Naive thymus-derived CD4-positive, alpha-beta T cell (primary cell): ENCODE measurements at places on chromosomes 4 and X. TPM values are rescaled to one million over a fixed set of nuclear protein-coding genes. Genes with fewer than 3 reads are reported as not detected.

DNA sequence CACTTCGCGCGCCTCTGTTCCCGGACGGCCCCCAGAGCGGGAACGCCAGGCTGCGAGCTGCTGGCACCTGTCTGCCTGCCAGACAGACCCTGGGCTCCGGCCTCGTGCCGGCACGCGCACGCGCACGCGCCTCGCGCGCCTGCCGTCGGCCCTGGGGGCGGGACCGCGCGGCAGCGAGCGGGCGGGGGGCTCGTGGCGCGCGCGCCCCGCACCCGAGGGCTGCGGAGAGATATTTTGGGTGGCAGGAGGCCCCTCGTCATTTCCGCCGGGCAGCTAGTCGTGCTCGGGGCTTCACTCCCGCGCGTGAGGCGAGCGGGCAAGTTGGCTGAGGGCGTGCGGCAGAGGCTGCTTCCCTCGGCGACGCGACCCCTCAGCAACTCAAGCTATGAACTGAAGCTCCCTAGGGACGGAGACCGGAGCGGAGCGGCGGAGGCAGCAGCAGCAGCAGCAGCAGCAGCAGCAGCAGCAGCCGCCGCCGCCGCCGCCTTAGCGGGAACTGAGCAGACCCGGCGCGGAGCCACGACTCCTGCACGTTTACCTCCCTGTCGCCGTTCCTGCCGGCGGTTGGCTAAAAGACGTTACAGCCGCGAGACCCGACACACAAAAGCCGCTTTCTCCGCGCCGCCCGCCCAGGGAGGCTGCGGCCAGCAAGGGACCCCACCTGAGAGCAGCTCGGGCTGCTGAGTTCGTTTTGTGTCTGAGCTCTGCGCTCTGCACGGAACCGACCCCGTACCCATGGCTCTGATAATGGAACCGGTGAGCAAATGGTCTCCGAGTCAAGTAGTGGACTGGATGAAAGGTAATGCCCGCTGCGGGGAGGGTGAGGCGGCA is at the start of gene CNKSR2:
CNKSR2 (plus strand) TSS at position 256 of the 831 bp plus-strand sequence; CDS start at position 736, 480 bp downstream.
- peaks cover 11% of the 10 kb centered on the region for H3K36me3 ChIP-seq
- H3K27ac ChIP-seq: peak within 1 kb of the TSS; percentile 70
- peaks cover 7% of the 10 kb centered on the region for H3K4me1 ChIP-seq

GRCh38 chrX:55522596-55523276 is 33.1 kb upstream of the USP51 start:
- no peaks in the 10 kb centered on the region for H3K4me1 ChIP-seq
- H3K27me3 ChIP-seq: no peaks in the 10 kb centered on the region
- no peak overlapping the region for H3K4me3 ChIP-seq
- no peak overlapping the region for H3K27ac ChIP-seq

DNA sequence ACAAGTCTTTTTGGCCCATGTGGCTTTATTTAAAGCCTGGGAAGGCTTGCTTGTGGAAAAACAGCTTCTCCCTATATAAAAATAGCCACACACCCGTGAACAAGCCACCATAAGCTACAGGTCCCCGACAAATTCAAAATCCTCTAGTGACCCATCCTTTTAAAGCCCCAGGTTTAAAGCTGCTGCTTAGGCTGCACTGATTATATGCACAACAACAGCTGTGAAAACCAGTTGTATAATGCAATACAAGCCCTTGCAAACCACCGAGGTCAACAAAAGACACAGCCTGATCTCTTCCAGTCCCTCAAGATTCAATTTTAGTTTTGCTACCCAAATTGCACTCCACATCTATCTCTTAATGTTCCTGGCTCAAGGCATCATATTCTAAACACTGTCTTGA is 186.0 kb upstream of the WDFY3 start:
- DNase-seq: no peak
- no peaks in the 10 kb centered on the region for H3K4me1 ChIP-seq
- H3K27ac ChIP-seq: no peak overlapping the region
- no peaks in the 10 kb centered on the region for H3K36me3 ChIP-seq

DNA sequence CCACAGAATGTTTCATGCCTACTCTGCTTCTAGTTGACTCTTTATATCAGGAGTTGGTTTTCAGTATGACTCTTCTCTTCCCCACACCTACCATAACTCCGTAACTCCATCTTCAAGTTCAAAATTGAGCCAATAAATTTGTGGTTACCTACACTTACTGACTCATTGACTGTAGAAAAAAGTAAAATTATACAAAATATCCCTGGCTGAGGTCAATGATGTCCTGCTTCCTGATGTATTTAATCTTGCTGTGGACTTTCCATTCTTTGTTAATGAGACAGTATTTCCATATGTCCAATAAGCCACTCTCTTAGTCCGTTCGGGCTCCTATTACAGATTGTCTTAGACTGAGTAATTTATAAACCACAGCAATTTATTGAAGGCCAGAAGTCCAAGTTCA is 9.9 kb upstream of the NLGN4X start:
- no peaks in the 10 kb centered on the region for H3K27me3 ChIP-seq
- no peak for DNase-seq
- H3K36me3 ChIP-seq: no peaks in the 10 kb centered on the region
- H3K4me3 ChIP-seq: no peak overlapping the region
- H3K4me1 ChIP-seq: no peaks in the 10 kb centered on the region

DNA sequence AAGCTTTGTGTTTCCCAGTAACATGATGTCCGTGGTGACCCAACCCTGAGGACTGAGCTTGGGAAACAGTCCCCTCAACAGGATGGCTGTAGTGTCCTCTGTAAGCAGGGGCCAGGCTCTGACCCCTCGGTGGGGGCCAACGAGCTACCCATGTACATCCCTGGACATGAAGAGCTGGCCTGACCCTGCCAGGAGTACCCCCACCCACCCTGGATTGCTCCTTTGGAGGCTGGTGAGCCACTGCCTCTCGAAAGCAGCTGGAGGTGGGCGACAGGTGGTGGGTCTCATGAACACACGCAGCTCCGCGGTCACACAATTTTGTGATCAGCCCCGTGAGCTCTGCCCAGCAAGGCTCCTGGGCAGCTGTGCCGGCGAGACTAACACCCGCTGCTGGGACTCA is 33.5 kb downstream of the NSG1 start:
- H3K27ac ChIP-seq: no peak overlapping the region
- peaks cover 59% of the 10 kb centered on the region for H3K36me3 ChIP-seq
- H3K27me3 ChIP-seq: no peaks in the 10 kb centered on the region

GRCh38 chr4:26199596-26199995 is 121.2 kb upstream of the RBPJ start:
- H3K36me3 ChIP-seq: no peaks in the 10 kb centered on the region
- DNase-seq: no peak
- no peaks in the 10 kb centered on the region for H3K27me3 ChIP-seq
- no peak overlapping the region for H3K27ac ChIP-seq

GRCh38 chr4:121827853-121828252 is 4.2 kb upstream of the CCNA2 start:
- peaks cover 4% of the 10 kb centered on the region for H3K4me1 ChIP-seq
- H3K27me3 ChIP-seq: no peaks in the 10 kb centered on the region
- H3K27ac ChIP-seq: no peak overlapping the region
- no peak overlapping the region for H3K4me3 ChIP-seq
- no peaks in the 10 kb centered on the region for H3K36me3 ChIP-seq

Gene LRAT
- not detected in 2 replicates for total RNA-seq

Gene PAGE2B
- 0.56 TPM in 1 of 2 replicates, not detected in the other for total RNA-seq

Gene RBM47
- total RNA-seq: 1.9 TPM
